Non-pigmented ciliary epithelial cell (primary cell): ENCODE measurements at places on chromosomes 1 and 21.

DNA sequence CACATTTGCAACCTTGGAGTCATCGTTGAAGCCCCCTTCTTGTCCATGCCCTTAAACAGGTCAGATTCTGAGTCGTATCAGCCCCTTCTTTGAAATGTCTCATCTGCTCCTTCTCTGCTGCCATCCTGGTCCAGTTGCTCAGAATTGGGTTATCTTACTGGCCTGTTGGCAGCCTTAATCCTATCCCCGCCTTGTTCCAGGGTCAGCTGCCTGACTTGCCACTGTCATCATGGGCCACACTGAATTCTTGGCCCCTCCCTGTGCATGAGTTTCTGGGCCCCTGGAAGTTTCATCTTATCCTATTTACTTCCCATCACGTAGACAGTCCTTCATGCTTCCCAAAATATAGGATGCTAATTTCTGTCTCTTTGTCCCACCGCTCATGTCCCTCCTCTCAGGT is 23.7 kb downstream of the IRF2BP2 start:
- DNase-seq = no peak

DNA sequence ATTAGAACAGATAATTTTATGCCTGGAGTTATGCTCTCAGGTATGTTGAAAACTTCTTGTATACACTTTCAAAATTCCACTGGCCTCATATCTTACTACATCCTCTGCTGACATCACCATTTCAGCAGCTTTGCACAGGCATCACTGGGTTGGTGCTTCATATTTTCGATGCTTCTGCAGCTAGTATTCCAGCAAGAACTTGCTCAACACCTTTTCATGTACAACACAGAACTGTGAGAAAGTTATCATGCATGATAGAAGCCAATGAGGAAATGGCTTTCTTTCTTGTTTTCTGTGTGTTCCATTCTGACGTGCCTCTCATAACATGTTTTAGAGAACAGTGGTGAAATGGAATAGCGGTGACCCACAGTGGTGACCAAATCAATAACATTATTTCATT is 5.1 kb upstream of the GBP5 start:
- DNase-seq = no peak

DNA sequence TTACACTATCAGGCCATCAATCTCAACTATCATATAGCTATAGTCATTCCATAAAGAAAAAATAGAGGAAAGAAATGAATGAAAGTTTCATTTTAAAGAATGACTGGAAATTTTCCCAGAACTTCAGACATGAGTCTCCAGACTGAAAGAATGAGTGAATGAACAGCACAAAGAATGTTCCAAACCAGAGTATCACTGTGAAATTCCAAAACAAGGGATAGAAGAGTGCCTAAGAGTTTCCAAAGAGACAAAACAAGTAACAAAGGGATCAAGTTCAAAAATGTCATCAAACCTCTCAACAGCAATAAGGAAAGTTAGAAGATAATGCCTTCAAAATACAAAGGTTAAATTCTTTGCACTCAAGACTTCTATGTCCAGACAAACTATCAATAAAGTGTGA is 114.9 kb downstream of the DENND1B start:
- DNase-seq = no peak

DNA sequence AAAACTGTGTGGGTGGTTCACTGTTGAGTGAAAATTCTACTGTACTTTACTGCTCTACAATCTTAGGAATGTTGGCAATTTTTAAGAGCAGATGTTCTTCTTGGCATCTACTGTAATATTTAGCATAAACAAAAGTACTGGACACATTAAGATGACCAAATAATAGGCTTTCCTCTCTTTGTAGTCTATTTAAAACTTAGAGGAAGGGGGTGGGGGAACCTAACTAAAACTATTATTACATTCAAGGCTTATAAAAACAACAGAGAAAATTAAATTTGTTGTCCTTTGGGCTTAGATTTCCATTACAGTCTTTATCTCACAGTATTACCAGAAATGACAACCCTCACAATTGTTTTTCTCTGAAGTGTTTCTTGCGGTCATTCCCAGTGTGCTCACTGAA is 181.2 kb downstream of the PLPPR4 start:
- DNase-seq = no peak

- no peak for DNase-seq
These were observed 67.5 kb downstream of the IVNS1ABP start for GRCh38 chr1:185249563-185249962.

- no peak for DNase-seq
These were observed 352.4 kb upstream of the RUNX1 start for GRCh38 chr21:35401476-35401875.

DNA sequence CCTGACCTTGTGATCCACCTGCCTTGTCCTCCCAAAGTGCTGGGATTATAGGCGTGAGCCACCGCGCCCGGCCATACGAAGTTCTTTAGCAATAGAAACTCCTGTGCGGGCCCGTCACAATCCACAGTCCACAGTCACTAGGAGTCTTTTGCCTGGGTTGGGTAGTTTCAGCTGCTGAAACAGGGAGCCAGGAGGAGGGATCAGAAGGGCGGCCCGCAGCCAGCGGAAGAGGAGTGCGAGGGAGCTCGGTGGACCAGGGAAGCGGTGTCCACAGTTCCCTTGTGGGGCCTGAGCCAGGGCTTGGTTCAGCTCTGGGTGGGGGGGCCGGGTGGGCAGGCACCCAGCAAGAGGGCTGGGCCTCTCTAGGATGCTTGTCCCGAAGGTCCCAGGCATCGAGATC is 17.9 kb upstream of the HSPG2 start:
- DNase-seq = no peak

DNA sequence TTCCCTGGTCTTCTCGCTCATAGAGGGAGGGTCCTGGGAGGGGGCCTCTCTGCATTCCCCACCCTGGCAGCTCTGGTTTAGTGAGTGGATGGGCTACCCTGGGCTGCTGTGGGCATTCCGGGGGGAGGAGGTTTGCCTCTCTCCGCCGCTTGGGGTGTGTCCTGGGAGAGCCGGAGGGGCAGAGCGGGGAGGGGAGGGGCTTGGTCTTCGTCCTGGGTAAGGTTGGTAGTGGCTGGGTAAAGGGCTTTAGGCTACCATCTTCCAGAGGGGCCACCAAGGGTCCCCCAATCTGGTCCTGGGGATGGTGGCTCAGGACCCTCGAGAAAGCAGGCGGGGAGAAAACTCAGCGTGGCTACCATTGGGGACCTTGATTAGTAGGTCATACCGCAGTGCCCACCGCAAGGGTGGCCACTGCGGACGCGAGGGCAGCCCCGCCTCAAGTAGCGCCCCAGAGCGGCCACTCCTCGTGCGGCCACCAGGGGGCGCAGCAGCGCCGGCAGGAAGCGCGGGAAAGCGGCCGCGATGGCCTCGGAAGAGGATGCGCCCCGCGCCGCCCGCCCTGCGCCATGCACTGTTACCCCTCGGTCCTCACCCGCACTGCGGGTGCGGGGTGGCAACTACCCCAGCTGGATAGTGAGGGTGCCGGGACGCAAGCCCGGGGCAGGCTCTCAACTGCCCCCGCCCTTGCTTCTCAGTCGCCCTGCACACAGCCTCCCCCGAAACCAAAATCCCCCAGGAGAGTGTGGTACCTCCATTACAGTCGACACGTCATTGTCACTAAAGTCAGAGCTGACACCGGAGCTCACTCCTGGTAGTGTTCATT is 44.1 kb upstream of the SLC25A33 start:
- no peak for DNase-seq

DNA sequence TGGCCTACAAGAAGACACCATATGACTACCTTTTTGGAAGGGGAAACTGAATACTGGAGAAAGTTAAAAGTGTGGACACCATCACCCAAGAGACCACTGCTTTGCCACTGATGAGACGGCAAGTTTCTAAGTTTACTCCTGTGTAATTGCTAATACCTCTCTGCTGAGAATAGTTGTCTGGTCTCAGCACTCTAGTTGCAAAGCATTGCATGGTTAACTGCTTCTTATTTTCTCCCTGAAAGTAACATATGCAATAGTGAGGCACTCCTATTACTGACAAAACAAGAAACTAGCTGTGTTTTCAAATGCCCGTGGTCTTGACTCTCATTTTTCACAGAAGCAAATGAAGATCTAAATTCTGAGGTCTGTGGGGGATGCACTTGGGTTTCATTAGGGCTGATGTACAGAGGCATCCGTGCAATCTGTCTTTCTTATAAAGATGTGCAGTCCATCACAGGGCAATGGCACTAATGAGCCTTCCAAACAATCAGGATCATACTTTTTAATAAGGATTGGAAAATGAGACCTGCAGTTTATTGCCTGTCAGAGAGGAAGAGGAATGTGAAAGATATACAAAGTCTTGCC is 62.9 kb downstream of the IFI44 start:
- no peak for DNase-seq

DNA sequence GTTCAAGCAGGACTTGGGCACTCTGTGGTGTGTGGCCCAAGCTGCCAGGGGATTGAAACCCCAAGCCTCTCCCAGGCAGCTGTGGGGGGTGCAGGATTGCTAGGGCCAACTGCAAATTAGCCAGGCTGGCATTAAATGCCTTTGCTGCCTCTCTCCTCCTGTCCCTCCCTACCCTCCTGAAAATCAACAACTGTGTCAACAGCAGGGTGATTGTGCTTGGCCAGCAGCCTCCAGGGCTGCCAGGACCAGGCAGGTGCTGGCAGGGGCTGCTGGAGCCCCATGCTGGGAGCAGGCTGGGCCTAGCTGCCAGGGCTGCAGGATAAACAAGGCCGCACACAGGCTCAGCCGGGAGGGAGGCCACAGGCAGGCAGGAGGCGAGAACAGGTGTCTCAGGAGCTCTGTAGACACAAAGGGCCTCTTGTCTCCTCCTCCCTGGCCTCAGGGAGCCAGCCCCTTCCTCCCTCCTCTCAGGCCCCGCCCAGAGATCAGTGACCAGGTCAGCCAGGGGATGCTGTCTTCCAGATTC is 11.4 kb downstream of the SOX13 start:
- no peak for DNase-seq

DNA sequence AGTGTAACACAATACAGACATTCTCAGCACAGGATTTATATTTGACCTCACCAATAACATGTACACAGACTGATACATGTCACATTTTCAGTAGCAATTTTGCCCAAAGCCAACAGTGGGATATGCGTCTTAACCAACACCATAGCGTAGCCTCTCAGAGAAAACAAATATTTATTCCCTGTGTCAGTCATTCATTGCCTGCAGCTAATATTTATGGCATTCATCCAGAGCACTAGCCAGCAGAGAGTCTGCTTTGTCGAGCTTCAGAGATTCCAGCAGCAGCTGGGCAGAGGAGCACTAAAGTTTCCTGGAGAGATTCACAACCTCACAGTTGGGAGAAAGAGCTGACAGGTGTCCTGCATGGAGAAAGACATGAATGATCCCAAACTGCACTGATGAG is 400.7 kb upstream of the DAB1 start:
- no peak for DNase-seq

GRCh38 chr1:246725191-246725590 is 982 bp downstream of the SCCPDH start:
- no peak for DNase-seq

- no peak for DNase-seq
These were observed 23.4 kb downstream of the PPFIA4 start for GRCh38 chr1:203049576-203050180.

DNA sequence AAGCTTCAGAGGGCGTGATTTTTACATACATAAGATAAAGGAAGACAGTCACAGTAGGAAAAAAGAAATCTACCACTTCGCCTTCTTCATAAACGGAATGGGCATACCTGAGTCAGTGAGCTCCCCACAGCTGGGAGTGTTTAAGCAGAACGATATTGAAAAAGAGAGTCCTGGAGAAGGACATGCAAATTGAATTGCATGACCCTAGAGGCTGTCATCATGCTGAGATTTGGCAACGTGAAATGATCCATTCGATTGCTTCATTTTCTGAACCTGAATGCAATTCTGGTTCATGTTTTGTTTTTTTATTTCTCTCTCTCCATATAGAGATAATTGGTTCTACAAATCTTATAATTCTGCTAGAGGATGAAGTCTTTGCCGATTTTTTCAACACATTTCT is 3.7 kb downstream of the RGSL1 start:
- no peak for DNase-seq

GRCh38 chr1:203039609-203040512 is 13.6 kb downstream of the PPFIA4 start:
- no peak for DNase-seq

DNA sequence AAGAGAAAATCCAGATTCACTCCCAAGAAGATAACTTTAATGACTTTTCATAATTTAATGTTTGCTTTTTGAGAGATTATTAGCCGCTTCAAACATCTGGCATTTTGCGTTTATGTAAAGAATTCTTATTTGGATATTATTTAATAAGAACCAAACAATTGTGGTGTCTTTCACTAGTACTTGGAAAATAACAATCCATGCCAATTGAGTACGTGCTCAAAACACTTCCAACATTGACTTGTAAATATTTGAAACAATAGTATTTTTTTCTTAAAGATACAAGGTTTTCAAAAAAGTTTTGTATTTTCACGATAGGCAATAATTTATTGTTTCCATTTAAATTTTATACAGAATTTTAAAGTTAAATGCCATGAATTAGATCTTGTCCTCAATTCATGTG is 498.7 kb downstream of the AMY1C start:
- no peak for DNase-seq

DNA sequence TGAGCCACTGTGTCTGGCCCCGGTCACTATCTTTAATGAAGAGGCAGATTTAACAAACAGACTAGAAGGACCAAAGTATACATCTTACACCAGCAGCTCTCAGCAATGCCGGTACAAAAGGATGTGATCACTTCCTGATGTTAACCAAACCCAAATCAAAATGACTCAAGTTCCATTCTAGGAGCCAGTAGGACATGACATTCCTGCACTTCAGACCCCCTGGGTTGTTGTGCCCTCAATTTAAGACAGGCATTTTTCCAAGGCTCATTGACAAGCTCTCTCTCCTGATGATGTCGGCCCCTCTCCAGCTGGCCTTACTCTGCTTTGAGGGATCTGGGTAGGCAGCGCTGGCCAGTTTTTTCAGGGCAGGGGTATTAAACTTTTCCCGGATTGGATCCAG is 35.1 kb downstream of the YARS1 start:
- no peak for DNase-seq

- no peak for DNase-seq
These were observed 13.5 kb upstream of the PPP1R8 start for GRCh38 chr1:27816921-27817630.

GRCh38 chr1:36513676-36514473 is 31.2 kb upstream of the CSF3R start:
- no peak for DNase-seq
